ENCODE measurements at places on chromosomes 5 and 9.
A peak's percentile ranks its signal among the peaks of the same experiment; 100 is the strongest.

DNA sequence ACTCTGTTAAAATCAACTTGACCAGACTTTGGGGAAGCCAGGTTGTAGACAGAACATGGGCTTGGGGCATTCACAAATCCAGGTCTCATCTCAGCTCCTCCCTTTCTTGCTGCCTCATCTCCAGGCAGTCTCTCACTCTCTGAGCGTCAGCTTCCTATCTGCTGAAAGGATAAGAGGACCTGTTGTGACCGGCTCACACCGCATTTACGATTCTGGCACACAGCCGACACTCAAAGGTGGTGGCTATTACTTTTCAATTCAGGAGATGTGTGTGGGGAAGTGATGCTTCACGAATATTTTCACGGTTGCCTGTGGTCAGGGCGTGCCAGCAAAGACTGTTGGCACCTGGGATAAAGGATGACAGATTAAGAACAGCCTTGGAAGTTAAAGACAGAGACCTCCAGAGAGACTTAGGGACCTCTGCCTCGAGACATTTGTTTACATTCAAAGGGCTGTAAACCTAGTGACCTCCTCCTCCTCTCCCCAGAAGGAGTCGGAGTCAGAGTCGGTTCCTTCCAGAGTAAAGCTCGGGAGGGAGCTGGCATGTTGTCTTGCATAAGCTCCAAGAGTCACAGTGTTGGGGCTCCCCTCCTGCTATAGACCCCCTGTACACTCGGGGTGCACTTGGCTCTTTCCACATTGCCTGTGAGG lies 83.2 kb downstream of the AK8 start:
- no peak for DNase-seq

DNA sequence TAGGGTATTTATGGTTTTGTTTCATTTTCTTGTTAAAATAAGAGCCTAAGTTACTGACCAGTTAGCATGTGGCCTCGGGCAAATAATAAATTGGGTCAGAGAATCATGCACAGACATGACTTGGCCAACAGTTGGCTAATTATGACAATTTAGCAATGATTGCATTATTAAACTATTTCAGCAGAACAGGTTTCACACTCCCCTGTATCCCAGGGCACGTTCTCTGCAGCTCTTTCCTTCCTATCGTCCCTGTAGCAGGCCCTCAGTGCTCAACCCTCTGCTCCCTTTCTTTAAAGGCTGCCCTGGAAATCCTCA lies 167.9 kb downstream of the TSSK1B start:
- DNase-seq: no peak

DNA sequence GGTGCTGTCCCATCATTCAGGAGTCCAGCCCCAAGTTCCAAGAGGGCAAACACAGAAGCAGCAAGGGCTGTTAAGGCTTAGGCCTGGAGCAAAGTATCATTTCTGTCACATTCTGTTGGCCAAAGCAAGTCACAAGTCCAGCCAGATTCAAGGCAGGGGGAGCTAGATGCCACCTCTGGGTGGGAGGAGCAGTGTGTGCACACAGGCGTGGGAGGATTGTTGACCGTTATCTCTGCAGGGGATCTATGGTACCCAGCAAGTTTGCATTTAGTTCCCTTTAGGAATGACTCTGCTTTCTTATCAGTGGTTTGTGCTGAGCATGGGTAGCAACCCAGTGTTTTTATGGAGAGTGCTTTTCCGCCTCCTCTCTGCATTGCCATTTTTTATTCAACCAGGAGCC lies 278.9 kb downstream of the NR3C1 start:
- no peak for DNase-seq

GRCh38 chr5:78077369-78078068 lies 217.0 kb downstream of the AP3B1 start:
- DNase-seq: no peak

GRCh38 chr9:105074491-105074890 lies 146.5 kb upstream of the ABCA1 start:
- no peak for DNase-seq

DNA sequence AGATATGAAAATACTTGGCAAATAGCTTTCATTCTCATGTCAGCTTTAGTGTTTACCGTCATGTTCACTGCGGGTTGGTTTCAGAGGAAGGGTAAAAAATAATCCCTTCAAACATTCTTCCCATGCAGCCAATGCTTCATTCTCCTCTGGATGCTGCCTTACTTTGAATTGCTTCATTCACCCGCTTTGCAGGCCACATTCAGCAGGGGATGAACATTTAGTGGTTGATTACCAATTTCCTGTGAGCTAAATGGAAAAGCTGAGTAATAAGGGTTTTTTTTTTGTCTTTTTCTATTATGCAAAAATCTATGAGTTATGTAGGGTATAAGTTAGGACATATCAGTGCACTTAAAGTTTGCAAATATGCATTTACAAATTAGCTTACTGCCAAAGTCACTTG lies 96.3 kb upstream of the MEF2C start:
- no peak for DNase-seq

- peak; percentile 52 for DNase-seq
Observed at GRCh38 chr5:337563-338130, 16.1 kb downstream of the AHRR start.

- DNase-seq: no peak
Observed at GRCh38 chr9:13586587-13587374, 307.3 kb upstream of the MPDZ start.

GRCh38 chr5:159189310-159189709 lies 20.0 kb downstream of the RNF145 start:
- no peak for DNase-seq

GRCh38 chr5:72572236-72572765 lies 65.1 kb upstream of the ZNF366 start:
- no peak for DNase-seq

- no peak for DNase-seq
Observed at GRCh38 chr9:70000469-70000868, 43.2 kb upstream of the MAMDC2 start.

- DNase-seq: peak; percentile 79
Observed at GRCh38 chr9:133584559-133585476, 24.4 kb downstream of the FAM163B start.

GRCh38 chr5:122137702-122138101 lies 8.4 kb downstream of the ZNF474 start:
- no peak for DNase-seq

DNA sequence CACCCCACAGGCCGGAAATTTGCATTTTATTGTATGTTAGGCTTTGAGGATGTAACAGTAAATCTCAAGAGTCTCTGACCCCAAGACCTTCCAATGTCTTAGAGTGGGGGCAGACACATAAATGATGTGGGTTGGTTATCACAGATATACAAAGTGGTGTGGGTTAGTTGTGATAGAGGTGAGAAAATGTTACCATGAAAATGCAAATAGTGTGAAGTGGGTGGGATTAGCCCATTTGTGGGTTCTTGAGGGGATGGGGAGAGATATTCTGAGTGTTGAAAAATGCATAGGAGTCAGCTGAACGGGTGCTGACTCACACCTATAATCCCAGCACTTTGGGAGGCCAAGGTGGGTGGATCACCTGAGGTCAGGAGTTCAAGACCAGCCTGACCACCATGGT lies 7.9 kb upstream of the RNF145 start:
- DNase-seq: no peak

DNA sequence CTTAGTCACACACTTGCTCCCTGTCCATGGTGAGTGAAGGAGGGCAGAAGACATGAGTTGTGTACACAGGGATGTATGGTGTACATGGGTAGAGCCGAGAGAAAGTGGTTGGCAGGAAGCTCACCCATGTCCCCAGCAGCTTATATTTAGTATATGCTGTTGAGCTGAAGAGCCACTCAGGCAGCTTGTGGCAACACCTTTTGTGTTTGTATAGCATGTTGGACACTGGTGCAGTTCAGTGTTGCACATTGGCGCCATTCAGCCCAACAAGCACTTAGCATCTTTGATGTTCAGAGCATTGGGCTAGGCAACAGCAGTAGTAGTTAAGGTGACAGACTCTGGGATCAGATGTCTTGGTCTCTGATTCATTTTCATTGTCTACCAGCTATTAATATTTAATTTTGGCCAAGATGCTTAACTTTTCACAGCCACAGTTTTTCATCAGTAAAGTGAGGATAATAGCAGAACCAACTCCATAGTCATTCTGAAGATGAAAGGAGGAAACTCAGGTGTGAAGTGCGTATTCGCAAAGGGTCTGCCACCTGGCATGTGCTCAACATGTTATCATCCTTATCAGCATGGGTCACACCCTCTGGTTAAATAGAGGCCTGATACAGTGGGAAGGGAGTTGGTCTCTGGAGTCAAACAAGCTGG lies 184.8 kb downstream of the NR3C1 start:
- DNase-seq: no peak

- DNase-seq: no peak
Observed at GRCh38 chr9:70452365-70452764, 37.9 kb upstream of the KLF9 start.

- no peak for DNase-seq
Observed at GRCh38 chr9:123454361-123454760, 98.4 kb downstream of the CRB2 start.

- no peak for DNase-seq
Observed at GRCh38 chr5:126631920-126632319, 31.2 kb downstream of the PHAX start.

DNA sequence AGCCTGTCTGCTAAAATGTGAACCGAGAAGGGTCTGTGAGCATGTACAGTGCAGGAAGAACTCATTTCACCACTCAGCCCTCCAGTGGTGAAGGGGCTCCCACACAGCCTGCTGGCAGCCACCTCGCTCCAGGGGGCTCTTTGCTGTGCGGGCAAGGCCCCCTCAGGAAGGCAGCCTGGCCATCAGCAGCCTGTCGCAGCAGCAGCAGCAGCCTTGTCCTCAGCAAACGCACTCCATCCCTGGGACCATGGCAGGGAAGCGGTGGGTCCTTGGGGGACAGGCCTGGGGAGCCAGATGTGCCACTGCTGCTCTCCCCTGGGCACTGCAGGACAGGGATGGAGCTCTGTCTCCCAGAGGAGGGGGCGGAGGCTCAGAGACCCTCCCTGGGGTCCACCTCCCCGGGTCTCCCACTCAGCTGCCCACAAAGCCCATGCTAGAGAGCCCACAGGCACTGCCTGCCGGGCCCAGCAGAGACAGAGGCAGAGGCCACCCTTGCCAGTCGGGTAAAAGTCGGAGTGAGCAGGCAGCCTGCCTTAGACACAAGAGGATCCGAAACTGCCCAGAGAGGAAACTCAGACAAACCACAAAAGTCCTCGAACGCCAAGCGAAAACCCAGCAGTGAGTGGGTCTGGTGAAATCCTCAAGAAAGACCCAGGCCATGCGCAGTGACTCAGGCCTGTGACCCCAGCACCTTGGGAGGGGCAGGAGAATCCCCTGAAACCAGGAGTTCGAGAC lies 8.0 kb downstream of the BRD3 start:
- no peak for DNase-seq

DNA sequence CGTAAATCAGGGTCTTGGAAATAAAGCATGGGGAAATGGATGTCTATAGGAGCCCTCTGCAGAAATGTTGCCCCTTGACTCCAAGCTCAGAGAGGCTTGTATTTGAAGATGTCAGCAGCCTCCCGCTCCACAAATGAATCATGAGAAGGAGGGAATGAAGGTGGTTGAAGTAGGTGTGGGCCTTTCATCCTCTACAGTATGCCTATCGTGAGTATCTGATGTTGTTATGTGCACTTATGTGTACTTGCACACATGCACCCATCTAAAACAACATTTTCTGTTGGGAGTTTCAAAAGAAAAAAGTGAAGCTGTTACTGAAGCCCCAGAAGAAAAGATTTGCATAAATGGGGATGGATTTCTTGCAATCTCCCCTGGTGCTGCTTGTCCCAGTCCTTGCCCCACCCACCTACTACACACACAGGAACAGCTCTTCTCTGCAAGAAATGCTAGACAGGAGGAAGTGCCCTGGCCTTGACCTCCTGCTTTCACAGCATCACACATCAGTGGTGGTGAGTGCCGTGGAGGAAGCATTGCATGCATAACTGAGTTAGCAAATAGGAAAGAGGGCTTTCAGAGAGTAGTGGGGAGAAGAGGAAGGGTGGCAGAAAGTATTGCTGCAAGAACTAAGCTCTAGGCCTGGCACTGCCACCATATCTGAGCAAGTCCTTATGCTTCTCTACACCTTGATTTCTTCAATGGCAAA lies 156.1 kb downstream of the SNX18 start:
- no peak for DNase-seq

- DNase-seq: no peak
Observed at GRCh38 chr5:102715082-102715807, 39.9 kb upstream of the PAM start.

GRCh38 chr5:131947445-131947844 lies 2.0 kb upstream of the MEIKIN start:
- no peak for DNase-seq

DNA sequence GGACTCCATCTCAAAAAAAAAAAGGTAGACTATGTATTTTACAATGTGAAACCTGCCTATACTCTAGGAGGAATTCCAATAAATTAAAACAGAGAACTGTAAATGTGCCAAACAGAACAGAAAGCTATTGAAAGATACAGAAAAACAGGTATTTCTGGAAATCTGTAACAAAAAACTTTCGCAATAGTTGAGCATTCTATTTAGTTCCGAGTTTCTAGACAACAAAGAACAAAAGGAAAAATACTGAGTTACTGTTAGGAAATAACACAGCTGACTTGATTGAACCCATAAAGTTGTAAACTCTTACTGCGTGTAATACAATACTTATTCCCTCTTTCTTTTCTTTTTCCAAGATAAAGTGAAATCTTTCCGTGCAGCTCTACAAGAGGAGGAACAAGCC lies 18.6 kb downstream of the DIMT1 start:
- DNase-seq: no peak

GRCh38 chr5:177596775-177597238 lies 3.1 kb upstream of the B4GALT7 start:
- DNase-seq: no peak

DNA sequence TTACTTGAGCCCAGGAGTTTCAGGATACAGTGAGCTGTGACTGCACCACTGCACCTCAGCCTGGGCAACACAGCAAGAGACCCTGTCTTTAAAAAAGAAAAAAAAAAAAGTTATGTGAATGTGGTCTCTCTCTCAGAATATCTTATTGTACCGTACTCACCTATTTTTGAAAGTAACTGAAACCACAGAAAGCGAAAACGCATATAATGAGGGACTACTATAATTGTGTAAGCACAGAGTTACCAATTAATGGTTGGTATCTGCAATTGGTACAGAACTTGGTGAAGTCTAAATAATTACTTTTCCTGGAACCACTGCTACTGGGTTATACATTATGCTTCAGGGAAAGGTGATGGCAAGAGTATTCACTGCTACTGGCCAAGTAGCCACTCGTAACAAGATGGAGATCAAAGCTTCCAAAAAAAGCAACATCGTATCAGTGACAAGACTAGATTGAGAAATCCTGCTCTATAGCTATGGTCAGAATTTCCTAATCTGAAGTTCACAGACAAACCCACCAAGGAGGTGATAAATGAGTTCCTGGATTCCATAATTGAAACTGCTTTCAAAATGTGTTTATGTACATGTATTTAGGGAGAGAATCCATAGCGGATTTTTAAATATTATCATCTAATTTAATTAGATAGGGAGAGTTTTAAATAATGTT lies 82.7 kb downstream of the NR6A1 start:
- no peak for DNase-seq

GRCh38 chr5:90483206-90483605 lies 8.5 kb downstream of the POLR3G start:
- DNase-seq: no peak

GRCh38 chr5:64015824-64016223 lies 53.6 kb upstream of the HTR1A start:
- no peak for DNase-seq

All from NCI-H1930 (cell line).